Kidney epithelial cell (primary cell): ENCODE measurements at places on chromosomes 2 and 18. TPM values are rescaled to one million over a fixed set of nuclear protein-coding genes. Genes with fewer than 3 reads are reported as not detected.

DNA sequence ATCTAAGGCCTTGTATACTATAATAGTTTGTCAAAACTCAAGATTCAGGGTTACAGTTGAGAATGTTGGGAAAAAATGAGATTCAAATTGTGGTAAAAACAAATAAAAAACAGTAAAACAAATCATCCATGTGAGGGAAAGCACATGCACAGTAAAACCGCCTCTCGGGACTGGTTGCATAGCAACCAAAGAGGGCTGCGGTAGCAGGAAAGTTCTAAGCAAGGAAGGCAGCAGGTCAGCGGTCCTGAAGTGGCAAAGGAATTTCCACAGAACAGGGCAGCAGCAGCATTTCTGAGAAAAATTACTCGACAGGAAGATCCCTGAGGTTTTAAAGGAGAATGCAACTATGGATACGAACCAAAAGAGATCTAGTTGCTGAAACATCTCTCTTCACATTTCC is 93.7 kb downstream of the DYNAP start:
- DNase-seq: no peak

DNA sequence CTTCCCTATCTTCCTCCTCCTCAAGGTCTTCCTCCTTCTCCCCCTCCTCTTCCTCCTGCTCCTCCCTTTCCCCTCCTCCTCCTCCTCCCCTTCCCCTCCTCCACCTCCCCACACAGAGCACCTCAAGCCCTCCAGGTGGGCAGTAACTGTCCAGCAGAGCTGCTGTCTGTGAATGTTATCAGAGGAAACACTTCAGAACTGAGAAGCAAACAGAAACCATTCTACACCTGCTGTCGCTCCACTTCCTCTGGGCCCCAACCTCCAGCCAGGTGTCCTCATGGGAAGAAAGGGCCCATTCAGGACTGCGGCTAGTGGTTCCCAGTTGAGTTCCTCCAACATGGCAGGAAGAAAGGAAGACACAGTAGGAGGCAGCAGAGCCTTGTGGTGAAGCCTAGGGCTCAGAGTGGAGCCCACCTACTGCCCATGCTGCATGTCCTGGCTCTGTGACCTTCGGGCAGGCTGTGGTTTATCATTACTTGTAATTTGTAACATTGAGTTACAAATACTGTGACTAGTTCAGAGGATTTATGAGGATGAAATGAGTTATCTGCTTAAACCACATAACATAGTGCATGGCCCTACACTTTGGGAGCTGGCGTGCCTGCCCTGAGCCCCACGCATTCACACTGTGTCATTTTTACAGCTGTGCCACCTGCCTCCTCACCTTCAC is 165.9 kb upstream of the ID2 start:
- no peak for DNase-seq

DNA sequence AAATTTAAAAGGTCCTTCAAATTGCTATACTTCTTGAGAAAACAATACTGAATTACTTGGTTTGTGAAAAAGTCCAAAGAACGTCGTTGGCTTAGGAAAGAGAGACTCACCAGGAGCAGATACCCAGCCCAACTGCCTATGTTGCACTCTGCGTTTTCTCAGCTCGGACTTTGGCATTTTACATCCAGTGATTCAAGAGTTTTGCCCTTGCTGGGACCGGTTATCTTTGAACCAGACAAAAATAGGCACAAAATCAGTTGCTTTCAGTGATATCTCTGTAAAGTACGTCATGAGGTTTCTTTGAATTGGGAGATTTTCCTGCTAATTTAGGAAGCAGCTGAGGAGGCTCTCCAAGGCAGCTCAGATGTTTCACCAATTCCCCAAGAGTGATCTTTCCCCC is 29.3 kb downstream of the FHOD3 start:
- DNase-seq: no peak

Gene NCKAP5
- total RNA-seq: 0.33 and 0.82 TPM in 2 replicates

Gene AQP12A
- total RNA-seq: not detected in 2 replicates

Gene APCDD1
- total RNA-seq: 0.71 and 1.2 TPM in 2 replicates
